ENCODE measurements at places on chromosomes 4 and X.

DNA sequence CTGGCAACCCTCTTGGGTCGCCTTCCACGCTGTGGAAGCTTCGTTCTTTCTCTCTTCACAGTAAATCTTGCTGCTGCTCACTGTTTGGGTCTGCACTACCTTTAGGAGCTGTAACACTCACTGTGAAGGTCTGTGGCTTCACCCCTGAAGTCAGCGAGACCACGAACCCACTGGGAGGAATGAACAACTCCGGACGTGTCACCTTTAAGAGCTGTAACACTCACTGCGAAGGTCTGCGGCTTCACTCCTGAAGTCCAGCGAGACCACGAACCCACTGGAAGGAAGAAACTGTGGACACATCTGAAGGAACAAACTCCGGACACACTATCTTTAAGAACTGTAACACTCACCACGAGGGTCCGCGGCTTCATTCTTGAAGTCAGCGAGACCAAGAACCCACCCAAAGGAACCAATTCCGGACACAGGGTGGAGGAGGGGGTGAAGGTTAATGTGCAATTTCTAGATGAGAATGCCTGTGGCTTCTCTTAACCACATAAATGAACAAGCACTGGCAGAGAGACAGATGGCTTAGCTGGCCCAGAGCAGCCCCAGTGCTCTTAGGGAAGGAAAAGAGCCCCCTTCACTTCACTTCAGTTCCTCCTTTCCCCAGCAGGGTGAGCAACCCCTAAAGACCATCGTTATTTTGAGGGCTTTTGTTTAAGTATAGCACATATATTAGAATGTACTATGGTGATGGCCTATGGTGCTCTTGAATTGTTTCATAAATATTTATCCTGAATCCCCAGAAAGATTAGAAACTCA lies 73.0 kb downstream of the LUZP4 start:
- no peak for DNase-seq

DNA sequence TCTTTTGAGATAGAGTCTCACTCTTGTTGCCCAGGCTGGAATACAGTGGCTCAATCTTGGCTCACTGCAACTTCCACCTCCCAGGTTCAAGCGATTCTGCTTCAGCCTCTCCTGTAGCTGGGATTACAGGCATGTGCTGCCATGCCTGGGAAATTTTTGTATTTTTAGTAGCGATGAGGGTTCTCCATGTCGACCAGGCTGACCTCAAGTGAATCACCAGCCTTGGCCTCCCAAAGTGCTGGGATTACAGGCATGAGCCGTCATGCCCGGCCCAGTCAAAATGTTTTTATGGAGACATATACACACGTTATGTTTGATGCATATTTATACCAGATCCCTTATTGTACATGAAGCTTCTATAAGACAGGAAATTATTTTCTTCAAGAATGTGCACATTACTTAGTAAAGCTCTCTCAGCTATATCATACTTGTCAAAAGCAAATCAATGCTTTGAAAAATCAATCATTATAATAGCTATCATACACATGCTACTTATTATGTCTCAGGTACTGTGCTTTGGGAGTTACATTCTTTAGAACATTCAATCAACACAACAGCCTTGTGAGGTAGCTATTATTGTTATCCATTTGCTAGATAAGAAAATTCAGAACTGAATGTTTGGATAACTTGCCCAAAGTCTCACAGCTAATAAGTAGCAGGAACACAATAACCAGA lies 269.2 kb downstream of the FSTL5 start:
- no peak for DNase-seq

GRCh38 chr4:159178979-159179969 lies 76.4 kb downstream of the RAPGEF2 start:
- DNase-seq = no peak

GRCh38 chrX:106397788-106398538 lies 213.8 kb upstream of the RADX start:
- DNase-seq = no peak

- no peak for DNase-seq
These were observed 374.1 kb upstream of the CXorf51B start for GRCh38 chrX:146435472-146435871.

- DNase-seq = no peak
These were observed 725 bp downstream of the SMC1A start for GRCh38 chrX:53421772-53422085.

GRCh38 chrX:74449322-74449936 lies 28.1 kb downstream of the SLC16A2 start:
- peak; percentile 3 for DNase-seq

- no peak for DNase-seq
These were observed 51.2 kb upstream of the PJA1 start for GRCh38 chrX:69216446-69216845.

DNA sequence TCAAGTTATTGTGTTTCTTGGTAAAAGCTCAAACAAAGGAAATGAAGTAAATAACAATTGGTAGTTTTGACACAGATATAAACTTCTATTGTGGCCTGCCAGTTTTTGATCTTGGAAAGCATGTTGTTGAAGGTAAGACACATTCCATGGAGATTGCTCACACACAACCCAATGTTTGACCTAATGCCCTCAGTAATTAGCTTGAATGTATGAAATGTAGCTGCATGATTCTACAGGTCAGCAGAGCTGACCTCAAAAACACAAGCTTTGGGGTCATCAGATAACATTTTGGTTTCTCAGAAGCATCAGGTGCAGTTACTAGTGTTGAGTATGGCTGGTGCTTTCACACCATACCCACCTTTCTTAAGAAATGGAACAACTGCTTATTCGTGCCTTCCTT lies 16.5 kb downstream of the GPR173 start:
- DNase-seq = no peak

DNA sequence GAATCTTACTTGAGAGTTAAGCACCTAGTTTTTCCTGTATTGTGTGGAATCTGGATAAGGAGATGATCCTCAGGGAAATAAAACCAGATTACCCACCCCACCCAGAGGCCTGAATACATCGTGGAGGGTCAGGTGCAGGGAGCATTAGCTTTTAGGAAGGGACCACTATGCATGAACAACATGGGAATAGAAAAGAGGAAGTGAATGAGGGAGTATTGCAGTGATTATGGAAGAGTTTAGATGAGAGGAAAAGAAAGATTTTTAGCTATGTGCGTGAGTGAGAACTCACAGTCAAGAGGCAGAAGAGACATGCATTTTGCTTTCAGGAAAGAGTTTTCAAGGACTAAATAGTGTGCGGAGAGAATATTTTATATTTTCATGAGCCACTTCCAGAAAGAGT lies 222.3 kb upstream of the S100G start:
- DNase-seq = no peak

- DNase-seq = no peak
These were observed 13.0 kb downstream of the TBC1D19 start for GRCh38 chr4:26596843-26597242.

DNA sequence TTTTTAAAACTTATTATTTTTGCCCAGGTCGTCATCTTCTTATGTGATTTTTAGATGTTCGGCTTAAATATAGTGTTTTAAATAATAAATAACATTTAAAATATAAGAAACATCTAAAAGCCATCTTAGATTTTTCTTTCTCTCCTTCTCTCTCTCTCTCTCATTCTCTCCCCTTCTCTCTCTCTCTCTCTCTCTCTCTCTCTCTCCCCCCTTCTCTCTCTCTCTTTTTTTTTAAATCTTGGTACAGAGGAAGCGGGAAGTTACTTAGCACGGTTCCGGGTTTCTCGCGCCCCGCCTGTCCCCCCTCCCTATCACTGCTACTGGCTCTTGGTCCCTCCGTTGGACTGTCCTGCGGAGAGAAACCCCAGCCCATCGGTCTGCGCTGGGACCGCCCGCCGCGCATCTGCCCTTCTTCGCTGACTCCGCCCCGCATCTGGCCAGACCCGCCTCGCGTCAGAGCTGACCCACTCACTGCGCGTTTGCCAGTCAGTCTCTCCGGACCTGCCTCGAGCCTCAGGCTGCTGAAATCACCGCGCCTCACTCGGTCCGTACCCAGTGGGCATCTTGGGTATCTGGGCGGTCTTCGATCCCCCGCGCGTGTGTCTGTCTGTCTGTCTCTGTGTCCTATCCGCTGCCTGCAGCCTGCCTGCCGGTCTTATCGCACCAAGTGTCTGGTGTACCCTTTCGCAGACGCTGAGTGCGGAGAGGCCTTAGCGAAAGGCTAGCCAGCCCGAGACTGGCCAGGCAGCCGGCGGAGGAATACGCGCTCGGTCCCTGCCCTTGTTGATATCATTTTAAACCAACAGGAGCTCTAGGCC lies at the start of gene PABPC5:
PABPC5 (plus strand) TSS at position 489 of the 818 bp plus-strand sequence. CDS start 739 bp downstream, outside the sequence.
- DNase-seq = no peak

- no peak for DNase-seq
These were observed 1056.0 kb downstream of the STIM2 start for GRCh38 chr4:27916452-27917184.
